Left renal cortex interstitium (tissue), 4 donors: ENCODE measurements at places on chromosomes 2 and 18. TPM values are rescaled to one million over a fixed set of nuclear protein-coding genes. Genes with fewer than 3 reads are reported as not detected.

GRCh38 chr2:231373786-231374349, 21.6 kb upstream of the B3GNT7 start:
- DNase-seq, result no peak

DNA sequence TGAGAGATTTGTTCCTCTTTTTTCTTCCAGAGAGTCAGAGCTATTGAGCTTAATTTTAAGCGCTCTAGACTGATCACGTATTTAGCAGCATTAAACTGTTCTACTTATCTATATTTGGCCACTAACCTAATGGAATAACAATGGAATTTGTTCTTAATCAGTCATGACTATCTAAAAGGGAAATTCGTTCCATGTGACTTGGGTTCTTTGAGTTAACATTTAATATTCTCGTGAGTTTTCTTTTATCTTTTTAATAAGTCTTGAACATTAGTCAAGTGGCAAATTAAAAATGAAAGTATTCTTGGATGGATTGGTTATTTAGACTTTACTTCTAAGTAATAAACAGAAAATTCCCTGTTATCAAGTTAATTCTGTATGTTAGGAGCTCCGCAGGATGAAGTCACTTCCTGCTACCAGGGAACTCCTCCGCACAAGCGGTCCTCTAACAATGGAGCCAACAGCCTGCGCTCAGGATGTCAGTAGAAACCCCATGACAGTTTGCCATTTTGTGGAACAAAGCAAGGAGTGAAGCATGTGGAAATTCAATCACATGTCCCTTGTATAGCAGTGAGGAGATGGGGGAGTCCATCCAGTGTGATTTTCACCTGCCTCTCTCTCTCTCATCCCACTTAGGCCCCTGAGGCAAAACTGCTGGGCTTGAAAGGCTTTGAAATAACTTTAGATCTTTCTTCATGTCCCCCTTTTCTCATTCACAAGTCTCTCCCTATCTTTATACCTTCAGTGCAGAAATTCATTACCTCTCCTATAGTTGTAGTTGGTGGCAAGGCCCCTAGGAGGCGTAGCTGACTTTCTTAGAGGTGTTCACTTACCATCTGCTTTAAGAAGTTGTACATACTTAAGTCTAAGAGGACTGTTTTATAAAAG, 138.1 kb downstream of the WDR7 start:
- DNase-seq, result no peak

DNA sequence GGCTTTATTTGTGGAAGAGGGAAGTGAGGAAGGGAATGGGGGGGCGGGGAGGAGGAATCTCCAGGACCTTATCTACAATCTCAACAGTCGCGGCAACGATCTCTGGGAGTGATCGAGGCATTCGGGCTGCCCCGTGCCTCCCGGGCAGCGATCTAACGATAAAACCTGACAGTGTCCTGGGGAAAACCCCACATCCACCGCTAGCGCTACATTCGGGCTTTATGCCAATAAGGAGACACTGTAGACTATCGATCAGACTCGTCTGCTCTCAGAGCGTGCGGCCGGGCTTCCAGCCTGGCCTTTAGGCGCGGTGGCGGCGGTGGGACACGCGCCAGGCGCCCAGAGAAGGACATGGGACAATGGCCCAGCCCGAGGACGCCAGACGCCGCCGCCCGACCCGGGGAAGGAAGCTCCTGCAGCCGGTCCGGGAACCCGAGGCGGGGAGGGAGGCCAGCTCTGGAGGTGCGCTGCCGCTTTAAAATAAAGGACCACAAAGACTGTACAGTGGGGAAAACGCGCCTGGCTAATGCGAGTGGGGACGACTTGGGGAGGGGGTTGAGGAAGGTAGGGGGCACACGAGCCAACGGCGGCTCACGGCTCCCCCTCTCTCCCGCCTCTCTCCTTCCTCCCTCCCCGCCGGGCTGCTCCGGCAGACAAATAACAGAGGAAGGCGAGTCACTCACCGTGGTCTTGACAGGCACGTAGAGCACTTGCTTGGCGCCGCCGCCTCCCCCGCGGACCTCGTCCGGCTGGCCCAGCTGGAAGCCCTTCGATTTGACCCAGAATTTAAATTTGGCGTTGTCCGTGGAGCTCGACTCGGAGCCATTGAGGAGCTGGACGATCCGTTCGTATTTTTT, 2.2 kb downstream of the NOL4 start:
- DNase-seq, result no peak

DNA sequence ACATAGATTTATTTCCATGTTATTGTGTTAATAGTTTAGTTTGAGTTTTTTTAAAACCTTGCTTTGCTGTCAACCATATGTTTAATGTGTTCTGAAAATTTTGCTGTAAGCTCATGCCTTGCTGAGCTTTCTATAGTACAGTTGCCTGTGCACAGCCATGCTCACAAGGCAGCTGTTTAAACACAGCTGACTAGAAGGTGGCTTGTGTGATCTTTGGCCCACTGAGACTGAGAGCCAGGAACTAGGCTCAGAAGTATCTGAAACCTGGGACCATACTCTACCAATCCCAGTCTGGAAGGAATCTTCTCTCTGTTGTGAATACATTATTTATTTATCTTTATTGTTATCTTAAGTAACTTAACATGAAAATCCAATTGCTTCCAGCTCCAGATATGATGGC, 350.5 kb downstream of the KIAA1328 start:
- DNase-seq, result no peak

DNA sequence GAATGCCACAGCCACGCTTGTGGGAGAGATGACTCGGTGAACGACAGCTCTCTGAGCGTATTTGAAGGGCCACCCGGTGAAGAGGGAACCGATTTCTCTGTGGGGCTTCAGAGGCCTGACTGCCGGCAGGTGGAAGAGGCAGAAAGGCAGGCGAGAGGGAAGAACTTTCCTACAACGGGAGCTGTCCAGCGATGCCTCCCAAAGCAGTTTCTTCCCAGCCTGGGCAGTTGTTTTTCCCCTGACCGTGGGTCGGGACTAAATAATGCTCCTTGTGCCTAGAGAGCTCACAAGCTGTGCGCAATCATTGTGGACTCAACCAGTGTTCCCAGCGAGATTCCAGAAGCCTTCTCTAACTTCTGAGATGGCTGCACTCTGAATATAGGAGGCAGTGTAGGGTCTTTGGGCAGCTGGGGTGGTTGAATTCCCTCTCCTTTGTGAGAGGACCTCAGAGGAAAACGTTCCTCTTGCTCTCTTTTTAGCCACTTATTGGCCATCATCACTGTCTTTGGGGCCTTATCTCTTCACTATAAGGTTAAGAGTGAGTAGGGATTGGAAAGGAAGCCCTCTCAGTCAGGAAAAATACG, 710 bp downstream of the SEC11C start:
- DNase-seq, result peak; percentile 19

GRCh38 chr18:9993521-9994025, 79.8 kb downstream of the VAPA start:
- no peak for DNase-seq

- DNase-seq, result no peak
Observed at GRCh38 chr2:217919204-217919603, 83.6 kb downstream of the TNS1 start.

DNA sequence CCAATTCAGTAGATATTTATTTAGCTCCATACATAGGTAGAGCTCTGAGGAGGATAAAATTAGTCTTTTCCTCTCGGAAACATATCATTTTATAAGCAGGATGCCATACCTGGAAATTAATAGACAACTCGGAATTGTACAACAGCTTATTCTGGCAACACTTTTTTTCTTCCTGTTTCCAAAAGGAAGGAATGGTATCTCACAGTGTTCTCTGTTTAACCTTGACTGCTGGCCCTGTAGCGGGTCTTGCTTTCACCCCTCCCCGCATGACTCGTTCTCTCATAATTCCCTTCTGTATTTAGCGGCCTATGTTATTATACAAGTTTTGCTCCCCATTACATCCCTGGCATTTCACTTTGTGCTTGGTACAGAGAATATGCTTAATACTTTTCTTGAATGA, 2.5 kb upstream of the KYNU start:
- no peak for DNase-seq

- DNase-seq, result no peak
Observed at GRCh38 chr2:216700088-216700567, 4.8 kb upstream of the IGFBP5 start.

- DNase-seq, result no peak
Observed at GRCh38 chr2:142104134-142104758, 26.6 kb downstream of the LRP1B start.

DNA sequence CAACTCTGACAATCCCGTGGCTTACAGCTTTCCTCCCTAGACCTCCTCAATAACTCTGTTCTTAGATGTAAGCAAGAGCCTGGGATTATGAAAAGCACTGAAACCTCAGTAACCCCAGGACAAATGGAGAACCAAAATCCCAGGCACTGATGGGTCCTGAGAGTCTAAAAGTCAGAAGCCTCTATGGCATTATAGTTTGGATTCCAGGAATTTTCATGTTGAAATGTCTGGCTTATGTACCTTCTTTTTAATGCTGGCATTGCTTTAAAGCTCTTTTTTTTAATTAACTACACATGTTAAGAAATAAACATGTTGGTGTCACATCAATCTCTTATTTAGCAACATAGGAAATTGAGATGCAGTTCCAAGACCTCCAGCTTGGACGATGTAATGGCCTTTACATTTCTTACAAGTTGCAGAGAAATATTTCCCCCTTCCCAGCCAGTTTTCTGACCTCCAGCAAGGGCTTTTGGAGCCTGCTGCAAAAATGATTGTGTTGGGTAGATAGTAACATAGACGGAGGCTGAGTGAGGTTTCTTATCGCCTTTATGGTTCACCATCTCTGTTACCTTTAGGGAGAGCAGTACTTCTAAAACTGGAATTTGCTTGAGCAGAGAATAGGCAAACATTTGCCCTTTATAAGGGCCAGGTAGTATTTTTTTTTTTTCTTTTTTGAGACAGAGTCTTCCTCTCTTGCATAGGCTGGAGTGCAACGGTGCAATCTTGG, 84.8 kb upstream of the RASGRP3 start:
- no peak for DNase-seq

DNA sequence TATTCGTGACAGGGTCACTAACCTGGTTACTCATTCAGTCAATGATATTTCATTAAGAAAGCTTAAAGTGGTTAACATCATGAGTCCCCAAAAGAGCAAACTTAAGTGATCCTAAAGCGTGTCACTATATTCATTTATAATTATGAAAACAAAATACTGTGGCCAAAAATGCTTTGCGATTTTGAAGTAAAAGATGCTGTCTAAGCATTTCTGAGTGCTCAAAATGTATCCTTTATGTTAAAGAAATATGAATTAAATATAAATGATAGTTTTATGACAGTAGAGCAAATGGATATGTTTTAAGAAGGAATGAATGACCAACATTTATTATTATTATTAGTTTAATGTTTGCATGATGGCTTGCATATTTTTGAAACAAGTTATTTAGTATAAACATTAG, 72.6 kb upstream of the CDC42EP3 start:
- DNase-seq, result no peak

DNA sequence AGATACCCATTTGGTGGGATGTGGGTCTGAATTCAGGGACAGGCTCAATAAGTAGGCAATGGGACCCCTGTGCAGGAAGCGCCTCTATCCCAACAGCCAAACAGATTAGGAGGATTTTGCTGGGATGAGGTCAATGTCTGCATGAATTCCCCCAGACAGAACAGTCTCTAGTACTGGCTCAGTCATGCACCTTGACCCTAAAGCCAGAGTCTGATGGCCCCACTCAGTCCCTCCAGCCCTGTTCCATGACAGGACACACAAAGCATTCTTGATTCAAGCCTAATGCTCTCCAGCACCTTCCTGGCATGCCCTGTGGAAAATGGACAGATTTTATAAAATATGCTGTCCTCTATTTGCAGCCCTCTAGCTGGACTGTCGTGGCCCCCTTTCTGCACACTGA, 49.8 kb upstream of the RAB6D start:
- no peak for DNase-seq

GRCh38 chr18:40075616-40076015, 1879.4 kb upstream of the PIK3C3 start:
- DNase-seq, result no peak

GRCh38 chr2:186903216-186903615, 54.2 kb upstream of the ZSWIM2 start:
- DNase-seq, result no peak

DNA sequence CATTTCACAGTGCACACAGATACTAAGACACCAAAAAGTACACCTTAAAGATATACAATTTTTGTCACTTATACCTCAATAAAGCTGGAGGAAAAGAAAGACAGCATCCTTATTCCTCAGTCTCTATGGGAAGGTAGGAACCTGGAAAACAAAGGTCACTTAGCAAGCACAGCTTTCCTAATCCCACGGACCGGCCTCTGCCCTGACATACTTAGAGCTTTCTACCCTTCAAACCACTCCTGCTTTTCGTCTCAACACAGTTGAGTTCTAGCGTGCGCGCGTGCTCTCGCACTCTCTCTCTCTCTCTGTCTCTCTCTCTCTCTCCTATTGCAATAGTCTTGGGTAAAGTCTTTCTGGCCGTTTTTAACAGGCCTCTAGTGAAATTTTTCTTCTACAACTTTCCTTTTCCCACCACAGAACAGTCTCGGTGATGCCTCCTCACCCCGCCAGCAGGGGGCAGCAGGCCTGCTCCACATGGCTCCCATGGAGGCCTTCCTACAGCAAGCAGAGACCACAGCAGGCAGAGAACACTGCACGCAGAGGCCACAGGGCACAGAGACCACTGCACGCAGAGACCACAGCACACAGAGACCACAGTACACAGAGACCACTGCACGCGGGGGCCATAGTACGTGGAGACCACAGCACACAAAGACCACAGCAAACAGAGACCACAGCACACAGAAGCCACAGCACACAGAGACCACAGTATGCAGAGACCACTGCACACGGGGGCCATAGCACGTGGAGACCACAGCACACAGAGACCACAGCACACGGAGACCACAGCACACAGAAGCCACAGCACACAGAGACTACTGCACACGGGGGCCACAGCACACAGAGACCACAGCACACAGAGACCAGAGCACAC, 106.9 kb downstream of the FBXO15 start:
- no peak for DNase-seq

SGPP2 gene
- polyA plus RNA-seq, result 17.2 TPM

DNAH6 gene
- 2.1 TPM for polyA plus RNA-seq

ZNF396 gene
- 5.5 TPM for polyA plus RNA-seq

FLACC1 gene
- polyA plus RNA-seq, result 4.9 TPM
